ENCODE measurements at places on chromosomes 3 and 15.

DNA sequence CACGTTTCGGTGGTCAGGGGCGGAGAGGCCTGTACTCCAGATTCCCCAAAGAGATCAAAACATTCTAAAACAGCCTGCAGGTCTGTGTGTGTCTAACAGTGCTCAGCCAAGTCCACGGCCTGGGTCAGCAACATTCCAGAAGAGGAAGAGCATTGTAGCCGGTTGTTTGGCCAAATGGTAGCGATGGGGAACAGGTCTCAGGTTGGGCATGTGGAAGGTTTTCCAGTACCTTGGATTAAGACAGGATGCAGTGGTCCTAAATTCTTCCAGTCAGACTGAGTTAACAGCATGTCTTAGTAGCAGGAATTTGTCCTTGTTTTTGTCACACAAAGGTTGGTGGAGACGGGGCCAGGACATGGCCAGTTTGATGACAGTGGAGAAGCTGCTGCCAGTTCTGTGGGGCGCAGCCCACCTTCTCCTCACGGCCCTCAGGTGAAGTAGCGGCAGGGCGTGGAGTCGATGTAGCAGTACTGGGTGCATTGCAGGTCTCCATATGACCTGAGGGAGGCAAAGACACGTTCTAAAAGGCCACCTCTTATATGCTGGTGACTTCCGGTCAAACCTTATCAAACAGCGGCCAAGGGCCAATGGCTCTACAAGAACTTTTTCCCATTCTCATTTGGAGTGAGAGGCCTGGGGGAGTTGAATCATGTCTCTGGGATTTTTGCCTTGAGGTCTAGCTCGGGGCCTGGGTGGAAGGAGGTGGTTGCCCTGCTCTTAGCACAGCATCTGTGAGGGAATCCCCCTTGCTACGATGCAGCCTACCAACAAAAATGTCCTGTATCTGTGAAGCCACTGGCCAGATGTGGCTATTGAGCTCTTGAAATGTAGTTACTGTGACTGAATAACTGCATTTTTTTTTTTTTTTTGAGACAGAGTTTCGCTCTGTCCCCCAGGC is 24.1 kb downstream of the EAF1 start:
- no peak for DNase-seq

- no peak for DNase-seq
These were observed 137.2 kb downstream of the RPL22L1 start for GRCh38 chr3:170732660-170733245.

DNA sequence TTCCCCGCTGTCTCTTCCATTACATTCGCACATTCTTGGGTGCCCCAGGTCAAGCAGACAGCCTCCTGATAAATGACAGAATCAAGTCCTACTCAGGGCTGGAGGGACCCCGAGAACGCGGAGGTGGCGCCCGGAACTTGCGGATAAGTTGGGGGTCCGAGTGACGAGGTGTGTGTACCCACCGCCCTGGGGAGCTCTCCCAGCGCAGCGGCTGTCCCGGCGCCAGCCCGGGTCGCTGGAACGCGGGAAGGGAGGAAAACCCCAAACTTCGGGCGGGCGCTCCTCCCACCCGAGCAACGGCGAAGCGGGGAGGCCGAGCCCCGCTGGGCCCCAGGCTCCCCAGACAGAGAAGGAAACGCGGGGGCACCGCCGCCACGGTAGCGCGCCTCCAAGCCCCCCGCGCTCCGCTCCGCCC is 550 bp downstream of the CLN6 start:
- no peak for DNase-seq

DNA sequence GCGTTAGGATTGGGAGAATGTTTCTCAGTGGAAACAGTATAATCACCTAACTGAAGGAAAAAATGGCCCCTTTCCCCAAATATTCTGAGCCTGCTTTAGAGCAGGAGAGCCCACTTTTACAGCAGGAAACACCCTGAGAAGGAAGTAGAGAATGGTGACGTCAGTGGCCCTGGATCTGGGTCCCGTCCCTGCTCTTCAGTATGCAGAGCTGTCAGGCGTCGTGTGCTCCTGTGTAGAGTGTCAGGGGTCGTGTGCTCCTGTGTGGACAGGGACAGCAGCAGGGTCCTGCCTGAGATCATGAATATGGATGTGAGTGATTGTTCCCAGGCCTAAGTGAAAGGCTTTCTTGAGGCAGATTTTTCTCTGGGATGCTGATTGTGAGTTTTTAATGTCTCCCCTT is 45.2 kb downstream of the CGNL1 start:
- DNase-seq = no peak

- DNase-seq = no peak
These were observed 48.0 kb upstream of the TBL1XR1 start for GRCh38 chr3:177245250-177245649.

DNA sequence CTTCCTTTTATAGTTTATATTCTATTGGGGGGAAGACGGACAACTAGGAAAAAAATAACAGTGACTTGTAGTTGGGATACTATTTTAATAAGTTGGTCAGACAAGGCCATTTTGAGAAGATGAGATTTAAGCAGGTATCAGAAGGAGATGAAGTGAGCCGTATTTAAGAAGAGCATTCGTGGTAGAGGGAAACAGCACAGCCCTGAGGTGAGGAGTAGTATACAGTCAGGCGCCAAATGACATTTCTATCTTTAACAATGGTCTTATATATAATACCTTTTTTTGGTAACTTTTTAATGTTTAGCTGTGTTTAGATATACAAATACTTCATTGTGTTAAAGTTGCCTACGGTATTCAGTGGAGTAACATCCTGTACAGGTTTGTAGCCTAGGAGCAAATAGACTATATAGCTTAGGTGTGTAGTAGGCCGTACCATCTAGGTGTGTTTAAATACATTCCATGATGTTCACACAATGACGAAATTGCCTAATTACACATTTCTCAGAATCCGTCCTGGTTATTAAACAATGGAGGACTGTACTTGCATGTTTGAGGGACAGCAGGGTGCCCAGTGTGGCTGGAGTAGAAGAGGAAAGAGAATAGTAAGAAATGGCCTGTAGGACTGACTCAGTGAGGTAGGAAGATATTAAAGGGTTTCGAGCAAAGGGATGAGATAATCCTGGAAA is 1.6 kb downstream of the NKTR start:
- DNase-seq = peak; percentile 16

DNA sequence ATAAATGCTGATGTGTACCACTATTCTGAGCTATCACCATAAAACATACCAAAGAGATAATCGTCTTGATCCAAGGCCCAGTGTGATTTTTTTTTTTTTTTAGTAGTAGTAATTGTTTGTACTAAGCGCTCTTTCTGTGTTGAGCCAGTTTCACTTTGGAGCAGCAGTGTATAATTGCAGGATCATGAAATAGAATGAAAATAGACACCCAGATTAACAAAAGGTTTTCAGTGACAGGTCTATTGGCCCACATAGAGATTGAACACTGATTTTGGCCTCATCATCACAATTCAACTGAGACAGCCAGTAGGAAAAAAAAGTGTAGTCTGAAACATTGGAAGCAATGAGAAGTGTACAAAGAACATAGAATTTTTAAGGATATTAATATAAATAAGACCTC is 749.8 kb downstream of the NAALADL2 start:
- DNase-seq = no peak

- peak; percentile 1 for DNase-seq
These were observed 651 bp downstream of the MTMR14 start for GRCh38 chr3:9649791-9650521.

DNA sequence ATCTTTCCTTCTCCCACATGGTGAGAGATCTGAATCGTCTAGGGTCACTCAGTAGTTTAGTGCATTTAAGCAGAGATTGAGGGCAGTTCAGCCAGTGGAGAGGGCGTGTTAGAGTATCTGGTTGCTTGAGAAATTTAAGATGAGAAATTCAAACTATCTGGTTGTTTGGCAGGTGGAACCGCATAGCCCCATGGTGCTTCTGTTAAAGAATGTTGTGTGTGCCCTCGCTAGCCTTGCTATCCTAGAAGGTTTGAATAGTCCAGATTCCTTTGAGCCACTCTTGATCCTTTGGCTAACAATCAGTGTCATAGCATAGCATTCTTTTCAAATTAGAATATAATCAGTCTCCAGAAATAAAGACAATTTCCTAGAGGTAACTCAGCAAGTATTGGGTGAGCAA is 32.1 kb downstream of the ABHD17C start:
- no peak for DNase-seq

DNA sequence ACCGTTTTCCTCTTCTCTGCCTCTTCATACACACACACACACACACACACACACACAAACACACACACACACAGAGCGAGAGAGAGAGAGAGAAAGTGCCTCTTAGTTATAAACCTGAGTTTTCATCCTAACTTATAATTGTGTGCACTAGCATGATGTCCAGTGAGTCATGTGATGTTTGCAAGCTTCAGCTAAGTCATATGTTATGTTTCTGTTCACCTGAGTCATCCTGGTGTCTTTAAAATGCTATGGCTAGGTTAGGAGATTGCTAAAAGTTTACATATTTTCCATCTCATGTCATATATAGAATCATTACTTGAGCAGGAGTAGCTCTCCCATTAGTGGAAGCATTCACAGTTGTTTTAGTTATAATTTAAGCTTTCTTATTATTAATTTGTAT is 155.8 kb downstream of the EPHA6 start:
- DNase-seq = no peak

GRCh38 chr3:177110386-177110785 is 86.9 kb downstream of the TBL1XR1 start:
- DNase-seq = no peak

- DNase-seq = no peak
These were observed 258.5 kb upstream of the PROK2 start for GRCh38 chr3:72043204-72044133.

DNA sequence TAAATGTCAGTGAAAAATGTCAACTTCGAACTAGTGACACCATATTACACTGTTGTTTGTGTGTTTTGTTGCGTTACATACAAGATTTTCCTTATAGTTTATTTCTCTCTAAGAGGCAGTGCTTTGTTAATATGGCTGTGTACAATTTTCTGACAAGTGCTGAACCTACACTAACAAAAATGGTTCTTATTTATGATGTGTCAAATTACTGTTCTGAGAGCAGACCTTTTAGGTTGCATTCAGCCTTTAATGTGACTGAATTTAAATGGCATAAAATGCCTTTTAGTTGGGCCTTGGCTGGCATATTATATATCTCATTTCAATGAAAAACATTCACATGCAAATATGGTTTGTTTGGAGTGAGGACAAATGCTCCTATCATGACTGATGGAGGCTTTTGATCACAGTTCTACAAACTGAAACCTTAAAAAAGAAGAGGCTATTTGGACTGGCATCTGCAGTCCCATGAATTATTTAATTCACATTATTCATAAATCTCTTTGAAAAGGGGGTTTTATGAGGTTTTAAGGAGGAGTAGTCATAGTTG is 750.6 kb downstream of the CADM2 start:
- no peak for DNase-seq

DNA sequence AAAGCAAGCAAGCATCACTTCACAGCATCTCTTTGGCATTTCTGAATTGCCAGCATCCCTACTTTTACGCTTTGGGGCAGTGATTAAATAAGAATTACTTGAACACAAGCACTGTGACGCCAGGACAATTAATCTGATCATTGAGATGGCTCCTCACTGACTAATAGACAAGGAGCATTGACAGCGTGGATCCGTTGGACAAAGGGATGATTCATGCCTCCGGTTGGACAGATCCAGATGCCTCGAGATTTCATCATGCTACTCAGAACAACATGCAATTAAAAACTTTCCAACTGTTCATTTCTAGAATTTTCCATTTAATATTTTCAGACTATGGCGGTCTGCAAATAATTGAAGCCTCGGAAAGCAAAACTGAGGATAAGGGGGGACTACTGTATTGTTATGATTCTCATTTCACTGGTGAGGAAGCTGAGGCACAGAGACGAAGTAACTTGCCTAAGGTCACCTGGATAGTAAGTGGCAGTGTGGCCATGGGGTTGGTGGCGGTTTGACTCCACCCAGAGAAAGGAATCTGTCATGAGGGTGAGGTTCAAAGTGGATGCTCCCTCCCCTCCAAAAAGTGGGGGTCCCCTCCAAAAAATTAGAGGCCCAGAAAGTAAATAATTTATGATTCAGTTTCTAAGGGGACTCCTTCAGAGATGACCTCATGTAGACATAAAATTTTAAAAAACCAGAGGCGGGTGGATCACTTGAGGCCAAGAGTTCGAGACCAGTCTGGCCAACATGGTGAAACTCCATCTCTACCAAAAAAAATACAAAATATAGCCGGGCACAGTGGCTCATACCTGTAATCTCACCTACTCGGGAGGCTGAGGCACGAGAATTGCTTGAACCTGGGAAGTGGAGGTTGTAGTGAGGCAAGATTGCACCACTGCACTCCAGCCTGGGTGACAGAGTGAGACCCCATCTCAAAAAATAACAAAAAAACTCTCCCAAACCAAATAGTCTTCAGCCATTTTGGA is 12.3 kb upstream of the PGPEP1L start:
- no peak for DNase-seq

- no peak for DNase-seq
These were observed 321.8 kb upstream of the MME start for GRCh38 chr3:154758109-154758868.

- DNase-seq = peak; percentile 81
These were observed 351.0 kb downstream of the MCTP2 start for GRCh38 chr15:94582368-94582767.

DNA sequence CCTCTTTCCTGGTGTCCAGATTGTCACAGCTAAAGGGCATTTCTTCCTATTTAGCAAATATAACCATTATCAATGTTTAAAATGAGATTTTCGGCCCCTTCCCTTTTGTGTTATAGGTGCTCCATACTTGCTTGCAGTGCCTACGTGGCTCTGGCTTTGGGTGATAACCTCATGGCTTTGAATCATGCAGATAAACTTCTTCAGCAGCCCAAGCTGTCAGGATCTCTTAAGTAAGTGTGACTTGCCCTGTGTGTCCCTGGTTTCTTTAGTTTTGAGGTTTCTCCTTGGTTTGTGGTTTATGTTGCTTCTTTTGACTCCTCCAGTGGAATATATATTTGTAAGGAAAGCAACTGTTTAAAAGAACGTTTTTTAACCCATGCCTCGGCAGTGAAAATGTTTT is 58.5 kb upstream of the TRIM71 start:
- DNase-seq = no peak

DNA sequence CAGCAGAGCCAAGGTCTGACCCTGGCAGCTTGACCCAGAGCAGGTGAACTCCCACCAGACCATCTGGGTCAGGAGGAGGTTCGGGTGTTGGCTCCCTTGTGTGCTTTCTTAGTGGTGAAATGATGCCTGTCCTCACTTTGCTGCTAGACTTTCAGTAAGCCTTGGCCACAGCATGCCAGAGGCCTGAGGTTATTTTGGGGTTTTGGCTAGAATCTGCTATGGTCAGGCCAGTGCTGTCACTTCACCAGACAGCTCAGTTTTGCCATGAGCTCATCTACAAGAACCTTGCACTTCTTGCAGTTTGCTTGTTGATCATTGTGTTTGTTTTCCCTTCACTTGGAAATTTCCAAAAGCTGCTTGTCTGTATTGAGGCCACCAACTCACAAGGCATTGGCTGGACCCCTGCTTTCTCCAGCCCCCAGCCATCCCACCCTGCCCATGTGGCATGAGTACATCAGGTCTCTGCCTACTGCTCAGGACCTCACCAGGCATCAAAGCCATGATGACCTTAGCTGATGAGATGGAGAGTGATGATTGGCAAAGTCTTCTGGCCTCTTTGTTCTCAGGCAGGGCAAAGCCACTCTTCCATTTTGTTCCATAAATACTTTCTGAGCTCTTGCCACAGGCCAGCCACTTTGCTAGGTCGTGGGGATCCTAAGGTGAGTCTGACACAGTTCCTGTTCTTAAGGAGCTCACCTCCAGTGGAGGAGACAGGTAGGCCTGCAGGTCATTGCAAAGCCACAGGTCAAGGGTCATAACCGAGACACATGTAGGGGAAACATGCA is 122.6 kb downstream of the ARNT2 start:
- DNase-seq = no peak
